Aorta (tissue), 5 donors: ENCODE measurements at places on chromosomes 2 and 18. TPM values are rescaled to one million over a fixed set of nuclear protein-coding genes. Genes with fewer than 3 reads are reported as not detected.

GRCh38 chr18:23422751-23423418, 30.2 kb upstream of the RIOK3 start:
- no peaks in the 10 kb centered on the region for H3K4me1 ChIP-seq
- no peak overlapping the region for H3K27ac ChIP-seq
- no peak overlapping the region for H3K4me3 ChIP-seq
- no peaks in the 10 kb centered on the region for H3K36me3 ChIP-seq

DNA sequence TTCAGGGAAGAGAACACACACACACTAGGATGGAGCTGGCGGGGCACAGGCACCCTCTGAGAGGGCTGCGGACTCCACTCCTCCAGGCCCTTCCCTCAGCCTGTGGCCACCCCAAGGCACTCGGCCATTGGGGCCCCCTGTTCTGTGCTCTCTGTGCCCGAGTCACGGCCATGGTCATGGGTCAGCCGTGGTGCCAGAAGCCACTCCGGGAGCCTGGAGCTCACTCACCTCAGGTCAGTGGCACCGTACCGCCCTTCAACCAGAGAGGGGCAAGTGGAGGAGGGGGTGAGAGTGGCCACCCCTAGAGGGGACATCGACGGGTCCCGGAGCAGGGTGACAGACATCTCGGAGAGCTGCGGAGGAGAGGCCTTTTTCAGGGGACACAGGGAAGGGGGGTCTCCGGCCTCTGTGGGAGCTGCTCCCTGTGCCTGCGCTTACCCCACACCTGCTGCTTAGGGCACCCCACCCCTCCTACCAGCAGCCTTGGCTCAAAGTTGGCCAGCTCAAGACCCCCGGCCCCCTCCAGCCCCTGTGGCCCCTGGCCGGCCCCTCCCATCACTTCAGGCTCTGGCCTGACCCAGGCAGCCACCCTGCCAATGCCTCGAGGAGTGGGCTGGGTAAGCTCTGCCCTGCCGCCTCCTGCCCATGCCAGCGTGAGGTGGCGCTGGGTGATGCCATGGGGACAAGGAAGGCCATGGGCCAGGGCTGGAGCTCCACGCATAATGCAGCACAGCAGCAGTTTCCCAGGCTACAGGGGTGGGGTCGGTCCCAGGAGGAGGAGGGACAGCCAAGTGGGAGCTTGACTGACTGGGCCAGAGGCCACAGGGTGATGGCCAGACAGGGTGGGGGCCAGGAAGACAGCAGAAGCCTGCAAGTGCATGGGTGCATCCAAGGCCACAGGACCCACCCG, 29.3 kb downstream of the AQP12A start:
- no peaks in the 10 kb centered on the region for H3K36me3 ChIP-seq
- H3K27me3 ChIP-seq: no peaks in the 10 kb centered on the region
- no peak overlapping the region for H3K4me3 ChIP-seq
- H3K4me1 ChIP-seq: no peaks in the 10 kb centered on the region
- no peak for DNase-seq

DNA sequence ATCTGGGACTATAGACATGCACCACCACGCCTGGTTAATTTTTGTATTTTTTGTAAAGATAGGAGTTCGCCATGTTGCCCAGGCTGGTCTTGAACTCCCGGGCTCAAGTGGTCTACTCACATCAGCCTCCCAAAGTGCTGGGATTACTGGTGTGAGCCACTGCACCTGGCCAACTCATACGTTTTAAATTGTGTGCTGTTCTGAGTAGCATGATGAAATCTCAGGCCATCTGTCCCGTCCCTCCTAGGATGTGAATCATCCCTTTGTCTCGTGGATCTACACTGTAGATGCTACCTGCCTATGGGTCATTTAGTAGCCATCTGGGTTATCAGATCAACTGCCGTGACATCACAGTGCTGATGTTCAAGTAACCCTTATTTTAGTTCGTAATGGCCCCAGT, 38.5 kb upstream of the RMP24 start:
- H3K4me3 ChIP-seq: no peak overlapping the region
- H3K4me1 ChIP-seq: no peaks in the 10 kb centered on the region
- no peak for DNase-seq
- no peak overlapping the region for H3K27ac ChIP-seq
- H3K27me3 ChIP-seq: no peaks in the 10 kb centered on the region

DNA sequence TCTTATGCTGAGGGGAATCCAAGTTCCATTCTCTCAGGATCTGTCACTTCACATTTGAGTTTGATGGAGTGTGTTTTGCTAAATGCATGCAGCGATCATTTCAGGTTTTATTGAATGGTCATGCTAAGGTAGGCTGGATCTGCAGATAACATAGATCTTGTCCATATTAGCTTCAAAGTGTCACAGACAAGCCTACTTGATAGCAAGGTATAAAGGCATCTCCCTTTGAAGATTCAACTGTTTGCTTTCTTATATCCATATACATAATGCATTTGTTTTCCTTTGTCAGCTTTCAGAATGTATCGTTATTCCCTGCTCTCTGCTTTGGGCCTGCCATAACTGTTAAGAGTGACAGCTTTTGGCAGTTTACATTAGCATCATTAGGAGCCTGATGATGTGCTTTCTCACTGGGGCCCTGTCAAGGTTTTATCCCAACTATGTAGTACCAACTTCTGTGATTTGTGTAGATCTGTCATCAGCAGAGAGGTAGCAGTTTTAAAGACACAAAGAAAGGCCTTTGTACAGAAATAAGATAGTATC, 604.3 kb upstream of the CDH7 start:
- H3K4me3 ChIP-seq: no peak overlapping the region
- H3K27me3 ChIP-seq: no peaks in the 10 kb centered on the region
- no peaks in the 10 kb centered on the region for H3K4me1 ChIP-seq
- H3K36me3 ChIP-seq: no peaks in the 10 kb centered on the region

DNA sequence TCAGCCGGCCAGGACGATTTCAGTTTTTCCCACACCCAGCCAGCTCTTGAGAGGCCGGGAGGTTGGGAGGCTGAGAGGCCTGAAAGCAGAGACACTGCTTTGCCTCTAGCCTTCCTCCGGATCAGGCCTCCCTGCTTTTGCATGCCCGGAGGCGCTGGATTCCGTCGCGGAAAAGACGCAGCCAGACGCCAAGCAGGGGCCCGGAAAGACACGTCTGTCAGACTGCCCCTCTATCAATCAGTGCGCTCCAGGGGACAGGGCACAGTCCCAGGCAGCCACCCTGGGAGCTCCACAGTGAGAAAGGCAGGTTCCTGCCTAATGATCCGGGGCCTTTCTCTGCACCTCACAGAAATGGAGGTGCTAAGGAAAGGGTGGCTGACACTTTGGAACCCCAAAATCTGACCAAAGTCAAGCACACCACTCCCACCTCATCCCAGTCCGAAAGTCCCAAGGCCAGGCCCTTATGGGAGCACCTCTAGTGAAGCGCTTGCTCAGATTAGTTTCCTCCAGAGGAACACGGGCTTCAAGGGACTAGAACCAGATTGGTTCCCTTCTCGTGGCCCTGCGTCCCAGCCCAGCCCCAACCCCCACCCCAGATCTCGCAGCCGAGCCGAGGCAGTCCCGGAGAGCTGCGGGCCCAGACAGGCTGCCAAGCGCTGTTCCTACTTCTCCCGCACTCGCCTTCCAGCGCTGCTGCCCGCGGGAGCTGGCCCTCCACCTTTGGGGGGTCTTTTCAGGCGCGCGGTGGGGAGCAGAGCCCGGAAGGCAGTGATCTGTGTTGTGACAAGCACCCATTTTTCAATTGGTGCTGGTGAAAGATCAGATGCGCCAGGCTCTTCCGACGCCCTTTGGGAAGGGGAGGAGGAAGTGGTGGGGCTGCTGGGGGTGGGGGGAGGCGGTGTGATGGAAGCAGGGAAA, 5.0 kb downstream of the DLX1 start:
- no peak overlapping the region for H3K27ac ChIP-seq
- H3K36me3 ChIP-seq: no peaks in the 10 kb centered on the region
- no peak overlapping the region for H3K4me3 ChIP-seq
- peaks cover 3% of the 10 kb centered on the region for H3K27me3 ChIP-seq

Gene RAX
- not detected for polyA plus RNA-seq
